ENCODE measurements at places on chromosomes 5 and 9.

DNA sequence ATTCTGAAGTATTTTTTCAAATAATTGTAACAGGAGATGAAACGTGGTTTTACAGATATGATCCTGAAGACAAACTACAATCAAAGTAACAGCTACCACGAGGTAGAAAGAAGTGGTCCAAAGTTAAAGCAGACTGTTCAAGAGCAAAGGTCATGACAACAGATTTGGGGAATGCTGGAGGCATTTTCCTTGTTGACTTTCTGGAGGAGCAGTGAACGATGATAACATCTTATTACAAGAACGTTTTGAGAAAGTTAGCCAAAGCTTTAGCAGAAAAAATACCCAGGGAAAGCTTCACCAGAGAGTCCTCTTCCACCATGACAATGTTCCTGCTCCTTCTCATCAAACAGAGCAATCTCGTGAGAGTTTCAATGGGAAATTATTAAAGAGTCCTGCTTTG lies 145.4 kb upstream of the NREP start:
- no peak for DNase-seq

- DNase-seq, result no peak
These were observed 65.7 kb downstream of the DENND1A start for GRCh38 chr9:123864251-123864650.

- DNase-seq, result no peak
These were observed 8.6 kb upstream of the PTGES start for GRCh38 chr9:129761293-129761900.

DNA sequence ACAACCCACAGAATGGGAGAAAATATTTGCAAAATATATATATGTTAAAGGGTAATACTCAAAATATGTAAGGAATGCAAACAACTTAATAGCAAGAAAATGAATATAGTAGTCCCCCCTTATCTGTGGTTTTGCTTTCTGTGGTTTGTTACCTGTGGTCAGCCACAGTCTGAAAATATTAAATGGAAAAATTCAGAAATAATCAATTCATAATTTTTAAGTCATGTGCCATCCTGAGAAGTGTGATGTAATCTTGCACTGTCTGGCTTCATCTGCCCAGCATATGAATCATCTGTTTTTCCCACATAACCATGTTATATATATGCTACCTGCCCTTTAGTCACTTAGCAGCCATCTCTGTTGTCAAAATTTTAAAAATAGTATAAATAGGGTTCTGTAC lies 11.7 kb downstream of the CER1 start:
- DNase-seq, result no peak

DNA sequence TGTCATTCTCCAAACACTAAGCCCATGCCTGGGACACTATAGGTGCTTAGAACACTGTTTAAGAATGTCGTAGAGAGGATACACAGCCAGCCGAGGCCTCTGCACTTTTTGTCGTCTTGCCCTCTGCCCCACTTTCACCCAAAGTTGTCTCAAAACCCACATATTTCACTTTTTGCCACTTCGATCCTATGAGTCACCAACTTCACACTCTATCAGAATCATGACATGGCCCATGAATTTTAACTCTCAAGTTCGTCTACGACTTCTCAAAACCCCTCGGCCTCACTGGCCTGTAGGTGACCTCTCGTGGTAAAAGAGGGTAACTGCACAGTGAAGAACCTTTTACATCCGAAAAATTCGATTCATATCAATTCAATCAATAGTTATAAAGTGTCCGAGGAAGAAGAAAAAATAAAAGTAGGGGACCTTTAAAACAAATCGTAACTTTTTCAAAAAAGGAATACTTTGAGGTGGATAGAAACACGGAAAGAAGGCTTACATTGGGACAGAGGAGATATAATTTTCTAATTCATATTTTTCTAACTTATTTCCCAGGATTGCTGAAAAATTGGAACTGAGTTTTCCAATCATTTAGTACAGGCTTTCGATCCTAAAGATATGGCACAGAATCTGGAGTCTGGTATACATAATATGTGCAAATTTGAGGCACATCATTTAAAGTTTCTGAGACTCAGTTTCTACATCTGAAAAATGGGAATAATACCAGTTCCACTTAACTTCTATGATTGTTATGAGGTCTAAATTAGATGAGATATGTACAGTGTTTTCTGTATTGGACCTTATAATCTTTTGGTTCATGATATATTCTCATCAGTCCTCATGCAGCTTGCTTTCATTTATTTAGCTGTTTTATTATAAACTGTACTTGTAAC lies 122.6 kb downstream of the APBA1 start:
- DNase-seq, result peak; percentile 5

- DNase-seq, result no peak
These were observed 9.0 kb upstream of the PHF2 start for GRCh38 chr9:93567271-93567959.

DNA sequence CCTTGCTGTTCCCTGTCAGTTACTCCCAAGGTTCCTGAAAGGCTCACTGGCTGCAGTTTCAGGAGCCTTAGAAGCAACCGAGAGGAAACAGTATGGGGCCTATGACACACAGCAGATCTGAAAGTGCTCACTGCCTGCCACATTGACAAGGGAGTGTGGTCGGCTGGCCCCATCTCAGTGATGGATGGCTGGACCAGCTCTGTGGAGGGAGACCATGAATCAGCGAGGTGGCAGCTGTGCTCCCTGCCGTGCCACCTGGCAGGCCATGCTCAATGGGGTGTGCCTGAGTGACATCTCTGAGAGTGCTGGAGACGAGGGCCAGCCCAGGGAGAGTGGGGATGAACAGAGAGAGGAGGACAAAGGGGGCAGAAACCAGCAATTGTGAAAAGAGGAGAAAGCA lies 49.1 kb downstream of the DOCK2 start:
- DNase-seq, result no peak

DNA sequence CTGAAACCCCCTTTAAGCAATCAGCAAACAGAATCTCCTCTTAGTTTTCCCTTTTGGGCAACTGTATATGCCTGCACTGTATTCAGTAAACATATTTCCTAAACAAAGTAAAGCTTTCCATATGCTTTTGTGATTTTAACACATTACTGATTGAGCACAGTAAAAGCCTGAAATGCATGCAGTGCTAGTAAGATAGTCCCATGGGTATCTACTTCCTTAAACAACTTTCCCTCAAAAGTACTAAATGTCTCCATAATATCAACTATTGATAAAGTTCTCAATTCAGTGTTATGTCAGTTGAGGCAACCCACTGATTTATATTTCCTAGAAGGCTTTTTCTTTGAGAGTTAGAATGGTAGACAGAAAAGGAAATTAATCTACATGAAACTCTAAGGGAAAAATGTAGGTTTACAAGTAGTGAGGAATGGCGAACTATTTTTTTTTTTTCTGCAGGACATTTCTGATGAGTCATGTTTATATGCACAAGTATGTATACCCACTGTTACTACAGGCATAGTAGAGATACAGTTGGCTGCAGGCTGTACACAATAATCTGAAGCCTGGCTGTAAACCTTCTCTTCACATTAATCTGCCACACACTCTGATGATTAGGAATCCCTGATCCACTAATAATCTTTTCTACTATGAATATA lies 31.2 kb upstream of the CEP120 start:
- no peak for DNase-seq

DNA sequence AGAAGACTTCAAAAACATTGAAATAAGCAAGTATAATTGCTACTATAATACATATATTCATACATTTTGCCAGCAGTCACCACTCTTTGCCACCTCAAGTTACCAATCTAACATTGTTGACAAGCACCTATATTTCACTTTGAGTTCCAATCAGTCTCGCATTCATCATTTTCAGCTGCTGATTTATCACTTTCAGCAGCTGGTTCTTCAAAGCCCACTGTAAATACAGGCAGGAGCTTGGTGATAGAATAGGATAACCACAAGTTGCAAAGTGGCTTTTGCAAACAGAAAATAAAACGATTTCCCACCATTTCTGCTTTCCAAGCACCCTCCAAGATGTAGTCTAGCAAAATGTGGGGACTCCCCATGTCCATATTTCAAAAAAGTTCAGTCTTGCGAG lies 114.2 kb upstream of the ITGA1 start:
- DNase-seq, result no peak

DNA sequence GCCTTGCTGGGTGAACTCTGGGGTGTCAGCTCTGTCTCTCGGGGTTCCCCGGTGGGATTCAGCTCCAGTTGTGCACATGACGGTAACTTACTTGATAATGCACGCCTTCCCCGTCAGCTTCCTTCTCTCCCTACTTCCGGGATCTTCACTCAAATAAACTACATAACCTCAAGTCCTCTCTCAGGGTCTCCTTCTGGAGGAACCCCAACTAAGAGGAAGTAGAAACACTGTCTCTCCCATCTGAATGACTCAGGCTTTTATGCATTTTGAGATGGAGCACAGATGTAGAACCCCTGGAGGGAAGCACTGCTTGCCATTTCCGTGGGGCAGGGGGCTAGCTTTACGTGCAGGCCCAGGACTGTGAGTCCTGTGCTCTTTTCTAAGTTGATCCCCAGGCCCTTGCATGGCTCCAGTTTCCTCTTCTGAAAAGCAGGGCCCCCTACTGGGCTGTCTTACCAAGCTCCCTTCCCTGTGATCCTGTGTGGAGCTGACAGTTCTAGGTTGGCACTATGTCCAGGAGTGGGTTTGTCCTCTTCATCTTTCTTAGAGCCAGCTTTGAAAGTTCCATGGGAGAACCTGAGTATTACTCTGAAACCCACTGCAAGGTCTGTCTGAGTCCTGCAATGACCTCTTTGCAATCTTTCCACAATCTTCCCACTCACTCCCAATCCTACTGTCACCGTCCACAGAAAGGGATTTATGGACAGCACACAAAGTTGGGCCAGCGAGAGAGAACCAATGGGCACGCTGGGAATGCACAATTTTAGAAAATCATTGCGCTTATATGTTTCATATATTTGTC lies 17.7 kb downstream of the S1PR3 start:
- no peak for DNase-seq

GRCh38 chr5:97071101-97071500 lies 71.3 kb downstream of the LIX1 start:
- DNase-seq, result no peak

GRCh38 chr5:35847491-35847890 lies 9.2 kb upstream of the IL7R start:
- no peak for DNase-seq

GRCh38 chr5:9589049-9589835 lies 40.9 kb downstream of the TAS2R1 start:
- no peak for DNase-seq

GRCh38 chr5:178941361-178941760 lies 363 bp downstream of the ZNF454 start:
- DNase-seq, result no peak

DNA sequence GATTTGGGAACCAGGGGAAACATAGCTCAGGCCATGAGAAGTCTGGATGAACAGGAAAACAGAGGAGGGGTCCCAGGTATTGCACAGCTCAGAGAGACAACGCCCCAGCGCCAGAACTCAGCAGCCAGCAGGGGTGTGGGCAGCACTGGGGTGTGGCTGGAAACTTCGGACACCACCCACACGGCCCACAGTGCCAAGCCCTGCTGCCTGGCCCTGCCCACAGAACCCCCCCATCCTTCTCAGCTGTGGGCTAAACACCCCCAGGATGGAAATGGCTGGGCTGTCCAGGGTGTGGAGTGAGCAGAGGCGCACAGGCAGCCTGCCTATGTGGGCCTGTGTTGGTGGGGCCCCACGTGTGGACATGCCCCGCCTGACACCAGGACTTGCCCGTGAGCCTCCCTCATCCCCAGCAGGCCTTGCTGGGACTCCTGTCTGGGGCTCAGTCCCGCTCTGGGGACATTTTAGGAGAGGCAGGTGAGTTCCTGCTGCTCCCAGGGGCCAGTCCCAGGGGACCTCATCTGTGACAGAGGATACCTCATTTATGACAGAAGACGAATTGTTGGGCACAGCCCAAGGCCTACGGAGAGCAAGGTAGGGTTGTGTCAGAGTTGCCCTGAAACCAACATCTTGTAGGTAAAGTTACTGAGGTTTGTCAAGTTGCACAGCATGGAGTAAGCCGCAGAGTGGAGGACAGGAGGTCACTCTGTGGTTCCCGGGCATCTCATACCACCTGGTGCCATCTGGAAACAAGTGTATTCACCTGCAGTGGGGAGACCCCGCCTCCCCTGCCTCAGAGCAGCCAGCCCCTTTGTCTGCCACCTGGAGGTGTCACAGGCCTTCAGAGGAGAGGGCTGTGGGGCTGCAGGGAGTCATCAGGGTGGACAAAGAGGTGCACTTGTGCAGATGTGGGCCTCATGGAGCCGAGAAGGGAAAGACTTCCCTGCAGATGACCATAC lies 183.2 kb downstream of the AUH start:
- DNase-seq, result no peak

DNA sequence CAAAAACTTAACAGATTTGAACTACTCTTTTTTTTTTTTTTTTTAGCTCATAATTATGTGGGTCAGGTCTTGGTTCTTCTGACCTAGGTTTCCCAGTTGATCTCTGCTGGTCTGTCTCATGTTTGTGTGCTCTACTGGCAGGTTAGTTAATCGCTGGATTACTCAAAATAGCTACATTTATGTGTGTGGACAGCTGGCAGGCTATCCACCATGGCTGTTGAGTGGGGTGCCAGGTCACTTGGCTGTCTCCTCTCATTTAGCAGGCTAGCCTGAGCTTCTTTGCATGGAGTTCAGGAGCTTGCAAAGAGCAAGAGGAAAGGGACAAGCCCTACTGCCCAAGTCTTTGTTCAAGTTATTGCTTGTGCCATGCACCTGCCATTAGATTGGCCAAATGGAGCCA lies 9.3 kb downstream of the ADCY2 start:
- DNase-seq, result no peak

DNA sequence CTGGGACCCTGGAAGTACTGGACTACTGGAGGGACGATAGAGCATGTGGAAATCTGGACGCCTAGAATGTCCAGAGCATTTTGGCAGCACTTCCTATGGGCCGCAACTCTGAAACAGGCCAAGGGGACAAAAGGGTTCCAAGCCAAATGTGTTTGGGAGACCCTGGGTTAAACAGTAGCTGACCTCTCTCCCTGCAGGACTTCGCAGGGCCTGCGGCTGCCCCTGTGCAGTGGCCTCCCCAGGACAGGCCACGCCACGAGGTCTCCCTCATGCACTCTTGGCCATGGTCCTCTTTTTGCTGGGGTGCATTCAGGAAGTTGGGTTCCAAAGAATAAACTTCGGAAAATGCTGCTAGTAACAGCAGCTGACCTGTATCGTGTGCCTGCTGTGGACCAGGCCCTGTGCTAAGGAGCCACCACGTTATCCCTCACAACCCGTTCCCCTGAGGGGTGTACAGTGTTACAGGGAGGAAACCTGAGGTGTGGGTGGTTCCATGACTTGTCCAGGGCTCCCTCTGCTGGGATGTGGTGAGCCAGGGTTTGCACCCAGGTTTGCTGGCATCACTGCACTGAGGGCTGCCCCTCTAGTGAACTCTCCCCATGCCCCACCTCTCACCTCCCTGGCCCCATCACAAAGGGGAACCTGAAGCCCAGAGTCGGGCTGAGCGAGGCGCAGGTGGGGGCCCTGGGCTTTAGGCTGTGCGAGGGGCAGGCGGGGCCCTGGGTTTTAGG lies 79.4 kb downstream of the AMBP start:
- DNase-seq, result no peak

GRCh38 chr5:13566871-13567339 lies 377.6 kb downstream of the DNAH5 start:
- no peak for DNase-seq

GRCh38 chr5:141637123-141637766 lies 448 bp downstream of the RELL2 start:
- DNase-seq, result no peak

- DNase-seq, result no peak
These were observed 13.9 kb downstream of the PTAR1 start for GRCh38 chr9:69745716-69746437.
